ENCODE measurements at places on chromosomes 2 and 18.

GRCh38 chr2:112885506-112885902, 25.5 kb upstream of the IL37 start:
- no peak for DNase-seq

- no peak for DNase-seq
Measured at GRCh38 chr2:222050981-222051380, 247.8 kb downstream of the PAX3 start.

GRCh38 chr2:74261204-74261864, 62.9 kb downstream of the MTHFD2 start:
- DNase-seq, result no peak

GRCh38 chr2:25926984-25927756, 48.9 kb upstream of the ASXL2 start:
- no peak for DNase-seq

- no peak for DNase-seq
Measured at GRCh38 chr2:182920631-182921056, 54.2 kb upstream of the FRZB start.

- no peak for DNase-seq
Measured at GRCh38 chr2:181047829-181048228, 67.4 kb downstream of the UBE2E3 start.

- no peak for DNase-seq
Measured at GRCh38 chr2:122007126-122007525, 251.7 kb downstream of the TSN start.

GRCh38 chr2:236887953-236888793, 197.5 kb upstream of the COPS8 start:
- no peak for DNase-seq

DNA sequence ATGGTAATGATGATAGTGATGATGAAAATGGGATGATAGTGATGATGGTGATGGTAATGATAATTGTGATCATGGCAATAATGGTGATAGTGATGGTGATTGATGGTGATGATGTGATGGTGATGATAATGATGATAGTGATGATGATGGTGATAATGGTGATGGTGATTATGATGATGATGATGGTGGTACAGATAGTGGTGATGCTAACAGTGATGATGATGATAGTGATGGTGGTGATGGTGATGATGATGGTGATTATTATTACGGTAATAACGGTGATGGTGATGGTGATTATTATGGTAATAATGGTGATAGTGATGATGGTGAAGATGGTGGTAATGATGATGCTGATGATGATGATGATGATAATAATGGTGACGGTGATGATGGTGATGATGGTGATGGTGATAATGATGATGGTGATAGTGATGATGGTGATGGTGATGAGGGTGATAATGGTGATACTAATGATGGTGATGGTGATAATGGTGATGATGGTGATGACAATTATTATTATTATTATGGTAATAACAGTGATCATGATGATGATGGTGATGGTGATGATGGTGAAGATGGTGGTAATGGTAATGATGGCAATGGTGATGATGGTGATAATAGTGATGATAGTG, 151.0 kb downstream of the ZNF516 start:
- no peak for DNase-seq

DNA sequence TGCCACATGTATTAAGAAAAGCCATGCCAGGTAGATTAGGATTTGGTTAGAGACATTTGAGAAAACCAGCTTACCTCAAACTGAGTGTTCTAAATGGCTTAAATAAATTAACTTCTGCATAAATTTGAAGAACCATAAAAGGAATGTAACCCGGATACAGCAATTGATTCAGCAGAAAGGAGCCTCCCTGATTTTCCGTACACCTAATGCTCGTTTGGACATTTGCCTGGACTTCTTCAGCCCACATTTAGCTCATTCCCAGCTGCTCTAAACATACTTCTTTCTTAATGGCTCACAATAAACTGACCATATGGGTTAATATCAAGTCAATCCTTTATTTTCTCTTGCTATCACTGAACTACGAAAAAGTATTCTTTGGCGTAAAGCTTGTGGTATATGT, 392.4 kb downstream of the ZNF516 start:
- DNase-seq, result no peak

DNA sequence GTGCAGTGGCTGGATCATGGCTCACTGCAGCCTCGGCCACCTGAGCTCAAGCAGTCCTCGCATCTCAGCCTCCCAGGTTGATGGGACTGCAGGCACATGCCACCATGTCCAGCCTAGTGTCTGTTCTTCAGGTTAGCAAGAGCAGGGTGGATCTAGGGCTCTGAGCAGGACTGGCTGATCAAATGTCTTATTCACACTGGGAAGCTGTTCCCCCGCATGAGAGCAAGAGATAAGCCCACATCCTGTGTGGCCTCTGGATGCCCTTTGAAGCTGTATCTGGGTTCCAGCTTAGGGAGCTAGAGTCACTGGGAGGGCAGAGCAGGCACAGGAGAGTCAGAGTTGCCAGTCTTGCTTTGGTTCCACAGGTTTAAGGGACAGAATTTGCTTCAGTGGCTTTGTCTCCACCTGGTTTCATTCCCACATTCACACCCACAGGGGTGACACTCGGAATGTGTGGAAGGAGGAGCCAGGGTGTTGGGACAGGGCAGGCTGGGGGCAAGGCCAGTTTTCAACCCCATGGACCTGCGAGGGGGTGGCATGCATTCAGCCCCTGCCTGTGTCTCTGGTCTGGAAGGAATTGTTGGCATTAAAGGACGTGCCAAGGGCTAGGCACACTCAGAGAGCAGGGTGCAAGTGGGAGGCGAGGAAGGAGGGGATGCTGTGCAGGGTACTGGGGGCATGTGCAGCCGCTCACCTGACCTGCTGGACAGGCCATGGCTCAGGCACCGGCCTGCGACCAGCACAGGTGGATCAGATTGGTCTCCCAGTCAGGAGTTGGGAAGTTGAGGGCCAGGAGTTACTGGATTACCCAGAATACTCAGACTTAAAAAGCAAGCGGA, 24.5 kb downstream of the PTPN18 start:
- DNase-seq, result no peak

DNA sequence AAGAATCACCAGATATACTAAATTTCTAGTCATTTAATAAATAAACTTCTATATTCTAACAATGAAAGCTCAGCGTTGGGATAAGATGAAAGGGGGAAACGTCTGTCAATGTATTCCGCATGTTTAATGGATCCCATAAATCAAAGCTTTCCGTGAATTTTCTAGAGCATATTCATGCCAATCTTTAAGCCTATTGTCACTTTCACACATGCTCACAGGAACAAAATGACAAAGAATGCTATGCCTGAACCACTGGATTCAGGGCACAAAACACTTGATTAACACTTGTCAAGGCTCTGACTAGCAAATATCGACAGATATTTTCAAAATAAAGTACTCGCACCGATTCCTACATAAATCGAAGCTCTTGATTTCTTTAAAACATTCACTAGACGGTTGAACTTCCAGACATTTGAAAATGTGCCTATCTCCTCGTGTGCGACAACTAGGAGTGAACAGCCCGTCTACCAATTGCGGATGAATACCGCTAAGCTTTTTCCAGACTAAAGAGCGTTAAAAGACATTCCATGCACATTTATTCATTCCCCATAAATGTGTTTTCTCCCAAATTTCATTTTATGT, 1.8 kb downstream of the TLK1 start:
- no peak for DNase-seq

DNA sequence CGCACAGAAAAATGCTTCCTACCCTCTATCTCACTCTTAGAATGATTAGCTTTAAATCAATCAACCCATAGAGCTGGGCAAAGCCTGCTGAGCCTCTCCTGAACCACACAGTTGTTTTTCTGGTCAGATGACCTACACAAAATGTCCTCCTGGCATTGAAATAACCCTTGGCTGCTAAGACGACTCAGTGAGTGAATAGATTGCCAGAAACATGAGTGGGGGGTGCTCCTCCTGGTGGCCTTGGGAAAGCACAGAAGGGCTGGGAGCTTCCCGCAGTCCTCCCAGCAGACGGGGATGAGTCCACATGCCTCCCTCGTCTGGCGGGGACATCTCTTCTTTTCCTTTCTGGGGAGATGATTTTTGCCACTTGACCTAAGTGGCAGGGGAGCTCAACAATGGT, 14.9 kb downstream of the MAL start:
- DNase-seq, result no peak

GRCh38 chr2:83615511-83615910, 843.6 kb downstream of the SUCLG1 start:
- no peak for DNase-seq

DNA sequence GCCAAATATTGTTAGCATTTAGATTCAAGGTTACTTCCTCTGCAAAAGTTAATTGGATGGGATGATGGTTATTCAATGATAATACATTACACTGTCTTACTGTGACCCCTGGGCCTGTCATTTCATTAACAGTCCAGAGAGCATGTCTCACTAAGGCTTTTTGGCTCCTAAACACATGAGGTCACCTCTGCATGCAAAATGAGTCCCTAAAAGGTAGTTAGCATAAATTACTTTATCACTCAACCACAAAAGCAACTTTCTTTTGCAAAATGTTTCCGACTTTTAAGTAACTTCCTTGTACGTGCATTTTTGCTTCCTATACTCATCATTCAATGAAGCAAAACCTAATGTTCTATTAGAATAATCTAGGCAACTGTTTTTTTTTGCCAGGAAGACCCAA, 16.8 kb upstream of the AGFG1 start:
- DNase-seq, result no peak

GRCh38 chr2:172726172-172726735, 9.4 kb upstream of the RAPGEF4 start:
- DNase-seq, result no peak

- DNase-seq, result no peak
Measured at GRCh38 chr18:80249217-80250093, 2.1 kb upstream of the PARD6G start.

DNA sequence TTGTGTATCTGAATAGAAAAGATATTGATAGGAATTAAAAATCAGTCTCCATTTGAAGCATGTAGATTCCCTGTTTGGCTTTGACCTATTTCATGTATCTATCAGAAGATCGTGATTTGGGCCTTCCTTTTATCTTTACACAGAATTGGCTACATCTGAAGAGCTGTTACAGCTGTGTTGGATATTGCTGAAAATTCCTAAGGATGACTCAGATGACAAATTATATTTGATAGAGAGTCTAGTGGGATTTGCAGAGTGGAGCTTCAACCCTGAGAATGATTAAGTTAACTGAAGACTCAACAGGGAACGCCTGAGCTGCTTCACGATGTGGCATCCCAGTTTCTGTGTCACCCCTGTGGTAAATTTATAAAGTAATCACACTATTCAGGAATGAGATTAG, 4.9 kb upstream of the COL3A1 start:
- no peak for DNase-seq

- no peak for DNase-seq
Measured at GRCh38 chr2:196487417-196487816, 152.1 kb upstream of the CCDC150 start.

DNA sequence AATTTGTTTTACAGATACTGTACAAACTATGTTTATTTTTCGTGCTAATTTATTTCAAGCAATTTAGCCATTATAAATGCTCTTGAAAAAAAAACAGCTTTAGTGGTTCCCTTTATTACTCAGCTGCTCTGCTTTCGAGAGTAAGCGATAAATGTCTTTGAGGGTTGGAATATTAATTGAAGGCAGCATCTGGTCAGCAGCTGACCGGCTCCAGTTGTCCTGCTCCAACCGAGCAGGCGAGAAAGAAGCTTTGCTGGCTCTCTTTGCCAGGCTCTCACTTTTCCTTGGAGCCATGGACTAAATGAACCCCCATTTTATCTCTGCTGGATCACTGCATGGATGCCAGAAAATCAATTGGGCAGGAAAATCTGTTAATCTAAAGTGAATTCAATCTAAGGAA, 147.4 kb downstream of the LNPK start:
- no peak for DNase-seq

GRCh38 chr18:26685438-26686157, 137.2 kb upstream of the KCTD1 start:
- DNase-seq, result no peak

DNA sequence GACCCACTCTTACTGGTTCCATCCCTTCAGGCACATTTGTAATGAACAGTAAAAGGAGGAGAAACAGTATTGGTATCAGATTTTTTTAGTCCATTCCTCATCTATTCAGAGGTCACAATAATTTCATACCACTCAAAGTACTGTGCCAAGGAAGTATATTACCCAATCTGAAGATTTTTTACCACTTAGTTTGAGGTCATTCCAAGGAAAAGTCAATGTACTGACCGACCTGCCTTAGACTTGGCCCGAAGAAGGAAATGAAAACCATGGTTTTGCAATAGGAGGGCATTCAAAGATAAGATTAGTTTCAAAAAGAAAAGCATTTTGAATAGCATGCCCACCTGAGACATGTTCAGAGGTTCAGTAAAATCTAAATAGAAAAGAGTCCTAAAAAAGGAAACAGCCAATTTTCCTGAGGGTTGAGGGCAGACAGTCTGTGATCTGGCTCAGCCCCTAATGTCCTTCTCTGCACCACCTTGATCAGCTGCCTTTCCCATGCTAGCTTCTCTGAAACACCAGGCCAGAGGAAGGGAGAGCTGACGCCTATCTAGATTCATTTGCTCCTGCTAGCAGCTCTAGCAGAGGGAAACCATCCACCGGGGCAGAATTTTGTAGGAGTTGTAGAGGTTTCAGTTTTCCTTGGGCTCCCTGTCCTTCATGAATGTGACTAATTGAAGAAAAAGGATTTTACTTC, 107.3 kb upstream of the FZD5 start:
- DNase-seq, result no peak

DNA sequence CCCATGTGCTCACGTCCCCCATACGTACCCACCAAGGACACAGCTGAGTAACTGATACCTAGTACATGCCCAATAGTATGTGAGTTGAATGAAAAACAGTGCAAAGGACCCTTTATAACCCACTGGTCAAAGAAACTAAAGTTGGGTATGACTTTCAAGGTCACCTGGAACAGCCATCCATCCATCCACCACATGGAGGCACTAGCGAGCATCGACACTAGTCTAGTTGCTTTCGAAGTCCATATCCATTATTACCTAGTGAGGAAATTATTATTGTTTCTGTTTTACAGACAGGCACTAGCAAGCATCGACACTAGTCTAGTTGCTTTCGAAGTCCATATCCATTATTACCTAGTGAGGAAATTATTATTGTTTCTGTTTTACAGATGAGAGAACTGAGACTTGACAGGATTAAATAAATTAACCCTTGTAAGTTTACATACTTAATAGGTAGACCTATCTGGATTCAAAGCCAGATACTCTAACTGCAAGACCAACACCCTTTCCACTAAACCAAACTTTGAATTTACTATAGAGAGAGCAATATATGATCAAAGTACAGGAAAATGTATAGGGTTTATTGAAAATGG, 233.7 kb downstream of the METTL4 start:
- peak; percentile 45 for DNase-seq

DNA sequence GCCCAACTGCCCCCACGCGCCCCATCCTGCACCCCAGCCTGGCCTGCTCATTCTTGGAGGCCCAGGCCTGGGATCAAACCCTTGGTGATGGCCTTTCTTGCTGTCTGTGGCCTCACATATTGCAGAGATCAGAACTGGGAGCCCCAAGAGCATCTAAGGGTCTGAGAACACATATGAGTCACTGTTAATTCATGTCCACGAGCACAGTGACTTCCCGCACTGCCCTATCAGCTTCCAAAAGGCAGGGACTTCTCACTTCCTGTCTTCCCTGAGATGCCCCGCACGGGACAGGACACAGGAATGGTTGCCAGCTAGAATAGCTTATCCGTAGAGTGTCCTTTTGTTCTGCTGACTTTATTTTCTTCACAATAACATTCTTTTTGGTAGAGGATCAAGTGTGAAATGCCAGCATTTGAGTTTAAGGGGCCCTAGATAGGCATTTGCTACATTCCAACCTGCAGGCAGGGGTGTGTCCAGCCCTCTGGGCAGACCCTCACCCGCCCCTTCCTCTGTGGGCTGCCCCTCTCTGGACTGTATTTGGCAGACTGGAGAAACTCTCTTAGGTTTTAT, 21.1 kb upstream of the CELF4 start:
- no peak for DNase-seq
